ENCODE measurements at places on chromosomes 1 and 21.

DNA sequence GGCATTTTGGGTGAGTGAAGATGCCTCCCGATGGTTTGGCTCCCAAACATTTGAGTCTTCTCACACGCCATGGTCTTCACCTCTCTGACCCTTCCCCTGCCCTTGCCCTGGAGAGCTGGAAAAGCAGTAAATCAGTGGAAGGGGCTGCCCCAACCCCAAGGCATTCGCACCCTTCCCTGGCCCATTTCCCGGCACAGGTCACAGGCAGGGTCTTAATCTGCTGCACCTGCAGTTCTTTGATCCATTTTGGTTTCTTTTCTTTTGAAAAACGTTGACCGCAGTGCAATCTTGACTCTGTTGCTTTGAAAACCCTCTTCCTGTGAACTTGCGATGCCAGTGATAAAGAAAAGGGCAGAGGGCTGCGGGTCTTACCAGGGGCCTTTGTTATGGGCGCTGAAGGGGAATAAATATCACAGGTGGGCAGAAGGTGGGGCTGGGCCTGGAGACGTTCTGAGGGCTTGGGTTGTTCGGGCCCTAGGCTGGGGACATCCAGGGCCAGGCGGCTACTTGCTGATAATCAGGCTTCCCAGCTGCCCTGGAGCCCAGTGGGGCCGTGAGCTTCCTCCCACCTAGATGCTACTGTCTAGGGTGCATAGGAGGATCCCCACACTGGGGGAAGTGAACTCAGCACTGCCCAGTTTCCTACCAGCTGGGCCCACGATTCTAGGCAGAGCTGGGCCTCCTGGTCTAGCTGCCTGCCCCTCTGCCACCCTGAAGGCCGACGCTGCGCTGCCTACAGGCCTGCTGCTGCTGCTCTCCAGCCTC, 38.6 kb upstream of the EPS8L3 start:
- DNase-seq: no peak

DNA sequence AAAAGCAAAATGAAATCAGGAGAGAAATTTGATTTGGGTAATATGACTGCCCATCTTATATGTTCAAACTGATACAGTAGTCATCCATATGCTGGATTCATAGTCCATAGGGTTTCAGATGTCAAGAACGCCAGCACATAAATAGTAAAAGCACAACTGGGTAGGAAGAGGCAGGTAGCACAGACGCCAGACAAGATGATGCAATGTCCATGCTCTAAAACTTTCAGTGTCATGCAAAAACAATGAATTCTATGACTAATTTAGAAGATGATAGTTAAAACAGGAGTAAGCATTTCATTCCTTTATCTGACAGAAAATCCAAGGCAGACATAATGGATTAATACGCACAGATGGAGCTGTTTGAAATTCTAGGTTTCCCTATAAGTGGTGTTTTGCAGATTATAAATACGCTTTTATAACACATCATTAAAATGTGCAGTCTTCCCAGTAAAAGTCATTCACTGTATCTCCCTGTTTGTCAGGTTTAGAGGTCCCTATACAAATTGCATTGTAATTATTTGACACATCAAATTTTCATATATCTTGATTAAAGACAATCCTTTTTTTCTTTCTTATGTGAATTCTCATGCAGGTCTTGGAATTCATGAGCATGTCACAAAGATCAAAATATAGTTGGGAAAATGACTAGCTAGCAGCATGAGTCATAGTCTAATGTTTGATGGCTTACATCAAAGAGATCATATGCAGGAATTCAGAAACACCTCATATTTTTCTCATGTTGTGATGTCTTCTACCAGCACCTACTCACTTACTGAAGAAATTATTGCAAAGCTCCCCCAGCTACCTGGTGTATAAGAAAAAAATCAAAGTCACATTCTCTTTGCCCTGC, 139.9 kb downstream of the DSCAM start:
- DNase-seq: no peak

- DNase-seq: no peak
Observed at GRCh38 chr1:207992677-207993236, 81.8 kb upstream of the CD34 start.

- DNase-seq: no peak
Observed at GRCh38 chr1:215474940-215475339, 92.2 kb upstream of the KCTD3 start.

Data from stimulated activated CD8-positive, alpha-beta memory T cell treated with anti-CD3 and anti-CD28 coated beads, Interleukin-7, amount 100 ng/mL, for 24 hours (primary cell).